ENCODE measurements at places on chromosomes 3 and 15. TPM values are rescaled to one million over a fixed set of nuclear protein-coding genes. Genes with fewer than 3 reads are reported as not detected.

The PAQR9 gene
- total RNA-seq, result not detected

The TICRR gene
- 18.6 TPM for total RNA-seq

The STARD9 gene
- total RNA-seq, result 16.1 TPM

The ZXDC gene
- 34.9 TPM for total RNA-seq

DNA sequence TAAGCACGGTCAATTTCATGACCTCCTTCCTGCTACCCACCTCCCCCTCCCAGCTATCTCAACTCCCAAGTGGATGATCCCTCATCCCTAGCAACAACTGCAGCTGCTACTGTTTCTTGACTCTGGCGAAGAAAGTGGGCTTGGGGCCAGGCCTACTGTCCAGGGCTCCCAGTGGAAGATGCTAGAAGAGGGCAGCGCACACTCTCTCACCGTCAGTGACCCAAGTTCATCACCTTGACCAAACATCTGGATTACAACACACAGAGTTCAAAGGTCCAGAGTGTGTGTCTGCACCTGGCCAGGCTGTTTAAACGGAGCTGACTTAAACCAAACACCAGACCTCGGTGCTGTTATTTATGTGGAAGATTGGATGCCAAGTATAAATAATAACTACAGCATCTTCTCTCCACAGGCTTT, 385.6 kb downstream of the SHQ1 start:
- DNase-seq, result no peak

DNA sequence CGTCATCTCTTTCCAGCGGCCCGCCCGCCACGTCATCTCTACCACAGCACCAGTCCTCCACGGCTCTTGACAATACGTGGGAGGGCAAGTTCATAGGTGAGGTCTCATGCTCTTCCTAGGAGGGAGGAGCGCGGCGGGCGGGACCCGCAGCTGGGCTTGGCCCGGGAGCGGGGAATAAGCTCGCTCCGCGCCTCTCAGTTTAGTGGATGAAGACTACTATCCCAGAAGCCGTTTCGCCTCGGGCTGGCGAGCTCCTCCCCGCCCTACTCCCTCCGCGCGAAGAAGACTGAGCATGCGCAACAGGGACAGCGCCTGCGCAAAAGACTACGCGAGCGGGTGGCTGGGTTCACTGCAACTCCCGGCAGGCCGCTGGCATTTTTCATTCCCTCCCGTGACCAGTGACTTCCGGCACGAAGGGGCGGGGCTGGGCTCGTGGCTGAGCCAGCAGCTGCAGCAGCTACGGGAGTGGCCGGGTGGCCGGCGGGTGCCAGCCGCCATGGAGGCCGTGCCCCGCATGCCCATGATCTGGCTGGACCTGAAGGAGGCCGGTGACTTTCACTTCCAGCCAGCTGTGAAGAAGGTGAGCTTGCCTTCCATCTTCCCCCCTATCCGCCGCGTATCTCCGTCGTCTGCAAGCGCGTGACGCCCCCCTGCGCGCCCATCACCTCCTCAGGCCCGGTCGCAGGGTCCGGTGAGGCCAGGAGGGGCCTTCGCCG, at the start of gene PTPN23:
Gene PTPN23 (plus strand): TSS at position 421 of the 716 bp plus-strand sequence. CDS start 76 bp downstream, at position 497.
- peak; percentile 97 for DNase-seq

- DNase-seq, result no peak
These were observed 194.6 kb downstream of the SOX2 start for GRCh38 chr3:181906338-181906737.

- DNase-seq, result no peak
These were observed 216.8 kb downstream of the NR1D2 start for GRCh38 chr3:24161841-24162240.

DNA sequence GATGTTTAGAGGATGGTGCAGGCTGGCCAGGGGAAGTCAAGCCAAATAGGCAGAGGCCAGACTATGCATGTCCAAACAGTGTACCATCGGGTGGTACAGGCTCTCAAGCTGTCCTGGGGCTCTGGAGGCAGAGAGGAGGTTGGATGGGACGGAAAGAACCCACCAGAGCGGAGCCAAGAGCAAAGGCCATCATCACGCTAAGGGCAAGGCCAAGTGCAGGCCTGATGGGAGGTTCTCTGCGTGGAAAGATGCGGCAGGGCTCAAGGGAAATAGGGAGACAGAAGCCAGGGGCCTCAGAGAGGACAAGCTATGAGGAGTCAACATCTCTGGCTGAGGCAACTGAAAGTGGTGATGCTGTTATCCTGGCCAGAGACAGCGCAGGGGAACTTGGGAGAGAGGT, 102.7 kb downstream of the ASB7 start:
- DNase-seq, result no peak

DNA sequence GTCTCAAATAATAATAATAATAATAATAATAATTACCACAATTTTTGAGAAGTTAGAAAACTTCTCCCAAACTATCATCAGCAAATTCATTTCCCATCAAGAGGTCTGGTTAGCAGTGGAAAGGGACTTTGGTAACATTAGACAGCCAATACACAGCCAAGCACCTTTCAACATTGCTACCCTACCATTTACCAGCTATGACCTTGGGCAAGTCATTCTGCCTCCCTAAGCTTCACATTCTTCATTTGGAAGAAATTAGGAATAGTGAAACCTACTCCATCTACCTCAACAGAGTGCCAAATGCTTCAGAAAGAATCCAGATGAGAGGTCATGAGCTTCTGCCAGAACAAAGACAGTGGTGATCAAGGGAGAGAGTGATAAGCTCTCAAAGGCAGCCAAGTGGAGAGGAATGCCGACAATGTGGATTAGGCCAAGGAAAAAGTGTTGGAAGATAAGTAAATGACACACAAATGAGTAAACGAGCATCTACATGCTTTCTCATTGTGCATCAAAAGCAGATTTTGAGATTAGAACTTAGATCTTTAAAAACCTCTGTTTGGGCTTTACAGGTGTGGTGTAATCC, 42.9 kb upstream of the LPP start:
- DNase-seq, result no peak

GRCh38 chr3:123525433-123525832, 59.4 kb downstream of the HACD2 start:
- DNase-seq, result no peak

GRCh38 chr15:80507638-80508316, 103.6 kb downstream of the ARNT2 start:
- no peak for DNase-seq

GRCh38 chr3:34323517-34323916, 525.1 kb downstream of the PDCD6IP start:
- DNase-seq, result no peak

DNA sequence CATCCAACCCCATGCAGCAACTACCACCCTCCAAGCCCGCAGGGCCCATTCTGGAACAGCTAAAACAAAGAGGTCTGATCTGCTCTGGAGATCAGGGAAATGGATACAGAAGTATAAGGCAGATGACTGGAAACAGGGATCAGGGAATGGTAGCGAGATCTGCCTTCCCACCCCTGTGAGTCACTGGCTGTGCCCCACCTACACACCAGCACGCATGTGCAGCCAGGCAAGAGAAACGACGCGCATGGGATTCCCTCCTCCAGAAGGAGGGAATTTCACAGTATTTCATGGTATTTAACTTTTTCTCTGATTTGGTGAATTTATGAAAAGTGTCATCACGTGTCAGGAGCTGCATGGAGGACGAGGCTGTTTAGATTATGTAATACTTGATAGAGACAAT, 116.7 kb downstream of the ARRDC4 start:
- no peak for DNase-seq

DNA sequence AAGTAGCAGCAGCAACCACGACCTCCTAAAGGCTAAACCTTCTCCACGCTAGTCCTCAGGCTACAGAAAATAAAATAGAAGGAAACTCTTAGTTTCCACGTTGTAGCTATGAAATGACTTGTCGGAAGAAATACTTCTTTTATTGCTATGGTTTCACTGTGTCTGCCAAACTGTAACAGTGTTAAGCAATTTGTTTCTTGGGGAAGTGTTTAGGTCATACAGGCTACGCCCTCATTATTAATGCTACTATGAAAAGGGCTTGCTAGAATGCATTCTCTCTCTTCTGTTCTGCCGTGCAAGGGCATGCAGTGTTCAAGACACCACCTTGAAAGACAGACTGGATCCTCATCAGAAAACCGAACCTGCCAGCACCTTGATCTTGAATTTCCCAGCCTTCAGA, 462.7 kb downstream of the PLOD2 start:
- DNase-seq, result no peak
